GM10248 (cell line): ENCODE measurements at places on chromosomes 12 and 14.

DNA sequence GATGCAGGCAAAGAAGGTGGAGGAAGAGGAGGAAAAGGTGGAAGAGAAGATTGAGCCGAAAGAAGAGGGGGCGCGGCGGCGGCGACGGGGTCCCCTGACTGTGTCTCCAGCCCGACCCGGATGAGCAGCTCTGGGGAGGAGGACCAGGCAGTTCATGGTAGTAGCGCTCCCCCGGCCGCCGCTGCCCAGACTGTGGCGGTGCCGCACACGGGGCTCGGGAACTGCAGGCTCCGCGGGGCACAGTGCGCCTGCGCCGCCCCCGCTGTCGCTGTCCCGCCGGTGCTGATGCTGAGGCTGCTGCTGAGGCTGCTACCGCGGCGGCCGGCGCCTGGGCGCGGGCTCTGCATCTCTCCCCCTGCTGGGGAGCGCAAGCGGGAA, at the start of gene KCNH5:
Gene KCNH5, minus strand, starts transcription at position 225 of the 378 bp plus-strand sequence. CDS start 272 bp downstream, outside the sequence.
- DNase-seq = peak; percentile 25

DNA sequence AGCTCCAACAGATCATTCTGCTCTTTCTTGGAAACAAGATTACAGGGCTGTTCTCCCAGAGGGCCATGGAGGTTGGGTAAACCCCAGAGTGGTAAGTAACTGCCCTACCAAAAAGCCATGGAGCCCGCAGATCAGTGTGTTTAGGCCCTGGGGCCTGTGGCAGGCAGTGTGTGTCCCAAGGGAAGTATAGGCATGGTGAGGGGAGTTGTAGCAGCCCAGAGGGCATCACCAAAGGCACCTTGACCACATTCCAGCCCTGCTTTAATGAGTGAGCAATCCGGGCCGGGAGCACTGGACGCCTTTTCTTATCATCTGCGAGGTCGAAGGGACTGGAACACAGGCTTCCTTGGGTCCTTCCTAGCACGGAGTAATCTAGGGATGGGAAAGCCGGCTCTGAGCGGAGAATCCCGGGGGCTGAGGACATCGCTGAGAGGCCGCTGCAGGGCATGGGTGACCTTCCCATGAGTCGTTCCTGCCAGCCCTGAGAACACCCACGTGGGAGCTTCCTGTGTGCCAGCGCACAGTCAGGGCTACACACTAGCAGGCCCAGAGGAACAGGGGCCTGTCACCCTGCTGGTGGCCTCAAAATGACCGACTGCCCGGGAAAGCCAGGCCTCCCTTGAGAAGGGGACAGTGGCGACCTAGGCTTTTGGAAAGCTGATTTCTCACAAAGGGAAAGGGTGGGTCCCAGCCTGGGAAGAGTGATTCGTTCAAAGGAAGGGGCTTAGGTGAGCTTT, 91.3 kb downstream of the NINJ2 start:
- DNase-seq = no peak

DNA sequence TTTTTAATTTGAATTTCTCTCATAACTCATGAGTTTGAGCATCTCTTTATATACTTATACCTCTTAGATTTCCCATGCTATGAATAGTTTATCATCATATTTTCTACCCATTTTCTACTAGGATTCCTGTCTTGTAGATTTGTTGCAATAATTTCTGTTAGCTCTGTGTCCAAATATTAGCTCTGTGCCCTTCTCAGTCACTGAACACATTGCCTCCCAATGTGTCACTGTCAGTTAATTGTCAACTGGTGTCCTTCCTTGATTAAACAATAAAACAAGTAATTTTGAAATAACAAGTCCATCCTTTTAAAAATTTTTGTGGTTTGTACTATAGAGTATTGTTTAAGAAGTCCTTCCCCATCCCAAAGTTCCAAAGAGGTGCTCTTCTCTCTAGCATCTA, 4.2 kb upstream of the PAH start:
- no peak for DNase-seq

GRCh38 chr12:7450667-7451066, 6.7 kb upstream of the CD163L1 start:
- DNase-seq = no peak

DNA sequence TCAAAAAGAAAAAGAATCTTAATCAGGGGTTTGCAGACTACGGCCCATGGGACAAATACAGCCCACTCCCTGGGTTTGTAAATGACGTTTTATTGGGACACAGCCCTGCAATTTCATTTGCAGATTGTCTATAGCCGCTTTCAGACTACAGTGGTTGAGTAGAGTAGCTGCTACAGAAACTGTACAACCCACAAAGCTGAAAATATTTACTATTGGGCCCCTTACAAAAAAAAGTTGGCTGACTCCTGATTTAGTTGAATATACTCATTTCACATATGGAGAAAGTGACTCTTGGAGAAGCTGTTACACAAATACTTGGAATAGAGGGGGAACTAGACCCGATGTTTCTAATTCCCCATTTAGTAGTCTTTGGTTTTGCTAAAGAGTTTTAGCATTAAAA, 162.5 kb upstream of the NOS1 start:
- no peak for DNase-seq

DNA sequence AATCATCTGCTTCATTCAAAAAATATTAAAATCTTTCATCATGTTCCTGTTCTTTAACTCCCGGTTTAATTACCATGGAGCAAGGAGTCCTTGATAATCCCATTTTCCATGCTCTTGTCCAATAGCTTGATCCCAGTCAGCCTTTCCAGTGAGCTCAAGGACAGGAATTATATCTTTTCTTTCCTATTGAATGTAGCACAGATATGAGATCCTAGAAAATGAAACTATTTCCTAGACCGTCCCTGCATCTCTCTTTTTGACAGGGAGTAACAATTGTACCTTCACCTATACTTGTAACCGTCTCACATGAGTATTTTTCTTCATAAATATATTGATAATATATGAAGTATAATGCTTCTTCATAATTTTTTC, 35.6 kb downstream of the PIK3C2G start:
- DNase-seq = no peak

DNA sequence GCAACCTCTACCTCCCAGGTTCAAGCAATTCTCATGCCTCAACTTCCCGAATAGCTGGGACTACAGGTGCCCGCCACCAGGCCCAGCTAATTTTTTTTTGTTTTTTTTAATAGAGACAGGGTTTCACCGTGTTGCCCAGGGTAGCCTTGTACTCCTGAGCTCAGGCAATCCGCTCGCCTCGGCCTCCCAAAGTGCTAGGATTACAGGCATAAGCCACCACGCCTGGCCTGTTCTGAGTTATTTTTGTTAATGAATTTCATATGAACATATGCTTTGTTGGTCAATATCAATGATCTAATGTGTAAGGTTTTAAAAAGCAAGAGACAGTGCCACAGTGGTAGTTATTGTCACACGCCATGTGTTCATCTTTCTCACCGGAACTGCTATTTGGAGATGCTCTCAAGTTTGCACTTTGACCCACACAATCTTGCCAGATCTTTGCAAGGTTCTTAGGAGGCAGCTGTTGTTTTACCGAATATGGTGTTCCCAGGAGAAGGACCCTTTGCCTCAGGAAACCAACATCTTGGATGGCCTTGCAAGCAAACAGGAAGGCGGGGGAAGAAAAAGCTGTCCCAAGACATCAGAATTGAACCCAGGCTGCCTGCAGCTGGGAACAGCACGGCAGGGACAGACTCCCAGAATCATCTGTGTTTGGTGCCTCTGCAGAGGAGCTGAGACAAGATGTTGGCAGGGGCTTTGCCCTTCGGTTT, 30.0 kb downstream of the GALNT16 start:
- no peak for DNase-seq

DNA sequence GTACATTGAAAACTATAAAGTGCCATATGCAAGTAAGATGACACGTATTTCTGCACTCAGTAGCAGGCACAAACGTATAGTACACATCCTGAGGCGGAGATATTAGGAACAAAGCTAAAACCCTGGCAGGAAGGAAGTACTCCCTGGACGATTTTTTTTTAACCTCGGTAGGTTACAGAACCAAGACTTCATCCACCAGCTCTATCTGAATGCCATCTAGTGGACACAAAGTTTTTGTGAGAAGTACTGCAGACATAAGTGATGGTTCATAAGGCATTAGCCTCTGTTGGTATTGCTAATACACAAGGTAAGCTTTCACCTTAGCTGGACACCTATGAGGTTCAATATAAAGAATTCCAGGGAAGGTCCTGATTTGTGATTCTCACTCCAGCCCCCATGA, 83.0 kb upstream of the CCDC196 start:
- peak; percentile 11 for DNase-seq

GRCh38 chr12:47907851-47908454, 3.2 kb upstream of the VDR start:
- no peak for DNase-seq

GRCh38 chr12:2689393-2689792, 105.4 kb upstream of the FKBP4 start:
- DNase-seq = no peak

DNA sequence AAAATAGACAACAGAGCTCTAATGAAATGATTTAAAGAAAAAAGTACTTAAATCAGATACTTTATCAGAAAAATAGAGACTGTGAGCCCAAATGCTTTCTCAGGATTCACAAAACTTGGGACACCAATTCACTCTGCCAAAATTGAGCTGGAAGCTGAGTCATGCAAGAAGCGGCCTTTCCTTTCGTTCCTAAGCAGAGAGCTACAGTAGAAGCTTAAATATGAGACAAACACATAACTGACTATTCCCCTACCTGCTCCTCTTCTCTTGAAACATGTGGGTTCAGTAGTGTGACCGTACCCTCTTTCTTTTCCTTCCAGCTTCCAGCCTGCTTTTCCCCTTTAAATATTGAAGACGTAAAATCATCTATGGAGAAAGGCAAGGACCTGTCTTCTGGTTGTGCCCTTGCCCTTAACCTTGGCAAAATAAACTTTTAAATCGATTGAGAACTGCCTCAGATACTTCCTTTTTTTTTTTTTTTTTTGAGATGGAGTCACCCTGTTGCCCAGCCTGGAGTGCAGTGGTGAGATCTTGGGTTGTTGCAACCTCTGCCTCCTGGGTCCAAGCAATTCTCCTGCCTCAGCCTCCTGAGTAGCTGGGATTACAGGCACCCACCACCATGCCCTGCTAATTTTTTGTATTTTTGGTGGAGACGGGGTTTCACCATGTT, 4.4 kb upstream of the SDS start:
- DNase-seq = no peak

- peak; percentile 22 for DNase-seq
These were observed 199.5 kb upstream of the CAND1 start for GRCh38 chr12:67069451-67070306.

- no peak for DNase-seq
These were observed 160.0 kb upstream of the CRY1 start for GRCh38 chr12:107253361-107253760.

- no peak for DNase-seq
These were observed 90.3 kb downstream of the LMO3 start for GRCh38 chr12:16515666-16516065.

DNA sequence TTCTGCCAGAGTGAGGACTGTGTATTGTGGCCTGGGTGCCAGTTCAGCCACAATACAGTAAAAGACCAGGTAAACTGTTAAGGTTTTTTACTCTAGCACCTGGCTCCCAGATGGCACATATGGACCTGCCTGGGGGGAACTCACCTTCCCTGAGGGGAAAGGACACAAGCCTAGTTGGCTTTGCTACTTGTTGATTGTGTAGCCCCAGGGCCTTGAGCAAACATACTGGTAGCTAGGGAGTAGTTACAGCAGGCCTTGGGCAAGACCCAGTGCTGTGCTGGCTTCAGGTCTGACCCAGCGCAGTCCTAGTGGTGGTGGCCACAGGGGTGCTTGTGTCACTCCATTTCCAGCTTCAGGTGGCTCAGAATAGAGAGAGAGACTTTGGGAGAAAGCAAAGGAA, 216.4 kb downstream of the KLHL28 start:
- DNase-seq = no peak

DNA sequence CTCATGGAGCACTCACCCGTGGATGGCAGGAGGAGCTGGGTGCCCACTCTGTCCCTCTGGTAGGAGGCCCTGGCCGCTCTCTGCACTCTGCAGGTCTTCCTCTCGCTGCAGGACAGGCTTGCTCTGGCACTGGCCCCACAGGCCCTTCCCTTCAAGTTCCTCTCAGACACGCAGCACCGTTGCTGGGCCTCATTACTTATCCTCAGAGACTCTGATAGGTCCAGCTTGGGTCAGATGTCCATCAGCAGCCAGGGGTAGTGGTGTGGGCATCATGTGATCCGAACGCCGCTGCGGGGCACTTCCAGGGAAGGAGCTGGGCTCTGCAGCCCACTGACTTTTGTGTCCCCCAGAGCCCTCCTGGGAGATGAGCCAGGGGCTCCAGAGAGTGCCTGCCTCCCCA, 11.8 kb downstream of the OTUB2 start:
- DNase-seq = no peak

DNA sequence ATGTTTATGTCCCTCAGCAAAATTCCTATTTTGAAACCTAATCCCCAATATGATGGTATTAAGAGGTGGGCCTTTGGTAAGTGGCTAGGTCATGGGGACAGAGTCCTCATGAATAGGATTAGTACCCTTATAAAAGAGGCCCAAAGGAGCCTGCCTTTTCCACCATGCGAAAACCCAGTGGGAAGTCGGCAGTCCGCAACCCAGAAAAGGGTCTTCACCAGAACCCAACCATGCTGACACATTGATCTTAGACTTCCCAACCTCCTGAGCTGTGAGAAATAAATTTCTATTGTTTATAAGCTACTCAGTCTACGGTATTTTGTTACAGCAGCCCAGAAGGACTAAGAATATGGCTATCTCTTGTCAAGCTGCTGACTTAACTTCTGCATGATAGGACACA, 66.5 kb downstream of the COCH start:
- DNase-seq = no peak

DNA sequence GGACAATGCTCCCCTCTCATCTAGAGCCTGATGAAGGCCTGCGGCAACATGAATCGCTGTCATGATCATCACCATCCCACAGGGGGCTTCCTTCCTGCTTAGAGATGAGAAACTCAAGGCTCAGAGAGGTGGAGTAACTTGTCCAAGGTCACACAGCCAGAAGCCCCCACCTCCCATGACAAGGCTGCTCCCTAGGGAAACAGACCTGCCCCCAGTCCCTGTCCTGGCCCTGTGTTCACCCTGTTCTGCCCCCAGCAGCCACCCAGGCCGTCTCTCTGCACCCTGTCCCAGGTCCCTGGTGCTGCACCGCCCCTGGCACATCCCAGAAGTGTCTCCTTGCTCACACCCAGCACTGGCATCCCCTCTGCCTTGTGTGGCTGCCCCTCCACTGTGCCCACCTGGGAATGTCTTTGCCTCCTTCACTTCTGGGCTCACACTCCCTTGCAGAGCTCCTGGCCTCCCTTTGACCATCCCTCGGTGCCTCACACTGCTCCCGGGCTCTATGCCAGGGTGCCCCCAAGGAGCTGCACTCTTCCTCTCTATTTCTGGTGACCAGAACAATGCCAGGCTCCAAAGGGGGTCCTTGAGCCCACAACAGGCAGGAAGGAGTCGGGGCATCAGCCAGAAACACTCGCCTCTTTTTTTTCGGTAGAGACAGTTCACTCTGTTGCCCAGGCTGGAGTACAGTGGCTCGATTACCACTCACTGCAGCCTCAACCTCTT, 70.5 kb downstream of the BCL11B start:
- DNase-seq = no peak

- no peak for DNase-seq
These were observed 796 bp upstream of the POP5 start for GRCh38 chr12:120581998-120582397.
